ENCODE measurements at places on chromosomes 7 and 10.

DNA sequence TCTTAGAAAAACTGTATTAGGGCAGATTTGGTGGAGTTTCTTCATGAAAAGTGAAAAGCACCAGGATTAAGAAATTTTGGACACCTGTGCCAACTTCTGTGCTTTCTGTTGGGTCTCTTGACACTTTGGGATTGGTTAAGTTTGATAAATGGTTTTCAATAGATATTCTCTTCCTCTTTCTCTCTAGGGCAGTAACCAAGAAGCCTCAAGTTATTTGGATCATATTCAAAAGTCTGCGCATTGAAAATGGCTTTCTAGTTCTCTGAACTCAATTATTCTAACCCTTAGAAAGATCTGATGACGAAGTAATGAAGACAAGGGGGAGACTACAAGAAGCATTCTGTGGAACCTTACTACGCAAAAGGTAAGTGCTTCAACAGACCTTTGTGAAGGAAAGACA, 144.0 kb upstream of the CCDC6 start:
- no peak for DNase-seq

DNA sequence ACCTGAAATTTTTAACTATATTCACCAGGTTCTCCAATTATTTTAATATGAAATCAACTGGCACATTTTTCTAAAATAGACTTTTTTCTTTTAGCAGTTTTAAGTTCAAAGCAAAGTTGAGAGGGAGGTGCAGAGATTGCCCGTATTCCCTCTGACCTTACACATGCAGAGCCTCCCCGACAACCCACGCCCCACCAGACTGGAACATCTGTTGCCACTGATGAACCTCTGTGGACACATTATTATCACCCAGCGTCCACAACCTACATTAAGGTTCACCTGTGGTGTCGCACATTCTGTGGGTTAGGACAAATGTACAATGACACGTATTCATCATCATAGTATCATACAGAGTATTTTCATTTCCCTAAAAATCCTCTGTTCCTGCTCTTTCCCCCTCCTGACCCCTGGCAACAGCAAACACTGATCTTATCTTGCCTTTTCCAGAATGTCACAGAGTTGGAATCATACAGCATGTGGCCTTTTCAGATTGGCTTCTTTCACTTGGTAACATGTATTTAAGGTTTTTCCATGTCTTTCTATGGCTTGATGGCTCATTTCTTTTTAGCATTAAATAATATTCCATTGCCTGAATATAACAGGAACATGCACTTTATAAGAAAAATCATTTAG, 37.1 kb downstream of the COBL start:
- no peak for DNase-seq

DNA sequence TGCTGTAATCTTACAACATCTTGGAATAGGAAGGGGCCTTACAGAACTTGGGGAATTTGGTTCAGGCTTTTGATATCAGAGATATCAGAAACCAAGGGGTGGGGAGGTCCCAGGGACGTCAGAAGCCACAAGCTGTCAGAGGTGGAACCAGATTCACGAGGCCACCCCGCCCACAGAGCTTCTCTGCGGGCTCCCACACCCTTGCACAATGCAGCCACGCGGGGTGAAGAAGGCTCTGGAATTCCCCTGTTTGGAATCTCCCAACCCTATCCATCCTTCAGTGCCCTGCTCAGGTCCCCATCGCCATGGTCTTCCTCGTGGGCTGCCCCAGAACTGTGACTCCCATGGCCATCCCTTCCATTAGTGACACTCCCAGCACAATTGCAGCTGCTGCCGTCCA, 247.1 kb upstream of the SHH start:
- DNase-seq: no peak

- DNase-seq: no peak
Observed at GRCh38 chr7:92797693-92798092, 38.7 kb downstream of the CDK6 start.

DNA sequence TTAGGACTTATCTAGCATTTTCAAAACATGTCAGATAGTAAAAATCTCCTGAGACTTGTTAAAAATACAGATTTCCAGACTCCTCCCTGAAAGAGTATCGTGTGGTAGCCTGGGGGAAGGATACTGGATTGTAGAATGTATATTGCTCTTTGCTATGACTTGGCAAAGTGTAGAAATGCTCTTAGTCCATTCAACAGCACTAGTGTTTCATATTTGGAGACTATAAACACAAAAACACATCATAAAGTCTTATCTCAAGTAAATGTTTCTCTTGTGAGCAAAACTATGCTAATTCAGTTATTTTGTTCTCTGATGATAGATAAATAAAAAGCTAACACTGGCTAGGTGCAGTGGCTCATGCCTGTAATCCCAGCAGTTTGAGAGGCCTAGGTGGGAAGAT, 137.5 kb upstream of the PRPS1L1 start:
- no peak for DNase-seq

DNA sequence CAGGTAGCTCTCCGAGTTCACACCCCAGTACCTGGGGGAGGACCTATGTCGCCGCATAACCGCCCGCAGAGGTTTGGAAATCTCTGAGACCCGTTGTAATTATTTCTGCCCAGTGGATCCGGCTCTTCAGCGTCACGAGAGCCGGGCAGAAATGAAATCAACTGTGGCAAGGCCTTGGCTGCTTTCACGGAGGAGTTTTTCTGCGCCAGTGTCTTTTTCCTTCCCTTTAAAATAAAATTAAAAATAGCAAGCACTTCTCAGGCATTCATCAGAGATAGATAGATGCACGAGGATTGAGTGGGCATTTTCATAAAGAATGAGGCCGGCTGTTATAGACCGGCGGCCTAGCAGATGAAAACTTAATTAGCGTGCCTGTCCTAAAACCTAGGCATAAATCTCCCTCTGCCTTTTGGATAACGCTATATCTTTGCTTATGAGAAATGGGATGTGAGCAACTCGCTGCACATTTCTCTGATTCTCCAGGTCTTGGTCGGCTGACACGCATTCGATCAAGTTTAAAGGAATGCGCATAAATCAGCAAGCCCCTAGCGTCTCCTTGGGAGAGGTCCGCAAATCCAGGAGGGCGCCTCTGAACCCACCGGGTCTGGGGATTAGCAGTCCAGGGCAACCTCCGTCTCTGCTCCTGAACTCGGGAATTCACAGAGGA, 6.4 kb downstream of the HOXA13 start:
- DNase-seq: no peak

DNA sequence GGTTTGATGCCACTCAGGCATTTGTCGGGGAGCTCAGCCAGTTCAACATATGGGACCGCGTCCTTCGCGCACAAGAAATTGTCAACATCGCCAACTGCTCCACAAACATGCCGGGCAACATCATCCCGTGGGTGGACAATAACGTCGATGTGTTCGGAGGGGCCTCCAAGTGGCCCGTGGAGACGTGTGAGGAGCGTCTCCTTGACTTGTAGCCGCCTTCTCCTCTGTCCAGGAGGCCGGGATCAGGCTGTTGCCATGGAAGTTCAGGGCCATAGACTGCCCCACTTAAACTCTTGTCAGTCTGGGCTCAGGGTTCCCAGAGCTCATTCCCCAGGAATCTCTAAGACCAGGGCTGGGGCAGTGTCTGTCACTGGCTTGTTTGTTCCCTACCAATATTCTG, 11.3 kb downstream of the NPTX2 start:
- DNase-seq: no peak

DNA sequence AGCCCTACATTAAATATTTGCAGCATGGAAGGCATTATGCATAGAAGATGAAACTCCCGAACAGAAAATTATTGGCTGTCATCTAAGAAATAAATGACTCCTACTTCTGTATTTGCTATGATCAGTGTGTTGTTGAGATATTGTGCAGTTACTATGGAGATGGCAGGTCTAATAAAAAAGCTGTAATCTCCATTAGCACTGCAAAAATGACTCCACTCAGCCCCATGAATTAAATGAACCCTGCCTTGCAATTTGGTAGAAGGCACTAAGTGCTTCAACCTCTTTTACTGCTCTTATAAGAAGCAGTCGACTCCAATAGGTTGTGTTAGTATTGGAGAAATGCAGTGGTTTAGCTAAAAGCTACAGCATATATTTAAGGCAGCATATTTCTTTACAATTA, 290.0 kb upstream of the PHYHIPL start:
- no peak for DNase-seq

DNA sequence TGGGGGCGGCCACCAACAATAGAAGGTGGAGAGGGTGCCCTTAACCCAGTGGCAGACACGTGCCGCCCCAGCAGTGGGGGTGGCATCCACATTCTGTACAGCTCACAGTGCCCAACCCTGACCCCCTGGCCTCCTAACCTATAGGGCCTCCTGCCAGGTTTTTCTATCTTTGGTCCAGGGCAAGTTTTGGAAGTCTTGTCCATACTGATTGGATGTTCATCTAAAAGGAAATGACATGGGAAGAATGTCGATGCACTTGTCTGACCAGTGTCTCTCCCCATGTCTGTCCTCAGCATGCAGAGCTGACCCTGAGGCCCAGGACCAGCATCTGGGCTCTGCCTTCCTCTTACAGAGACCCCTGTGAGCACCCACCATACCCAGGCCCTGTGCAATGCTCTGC, 32.3 kb upstream of the ANTXRL start:
- DNase-seq: no peak

DNA sequence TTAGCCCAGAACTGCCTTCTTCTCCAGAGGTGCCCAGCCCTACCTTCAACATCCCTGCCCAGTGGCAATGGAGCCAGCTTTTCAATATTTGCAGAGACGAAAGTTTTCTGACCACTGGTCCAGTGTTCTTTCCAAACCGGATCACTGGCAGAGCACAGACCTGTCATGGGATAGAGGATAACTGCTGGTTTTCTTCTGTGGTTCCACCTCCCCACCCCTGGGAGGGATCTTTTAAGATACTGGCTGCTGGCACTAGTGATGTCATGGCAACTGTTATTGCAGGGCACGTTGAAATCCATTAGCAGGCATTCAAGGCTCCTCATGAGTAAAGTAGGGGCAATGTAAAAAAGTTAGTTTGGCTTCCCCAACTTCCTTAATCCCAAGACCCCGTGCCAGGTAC, 387.1 kb downstream of the LRMDA start:
- no peak for DNase-seq

GRCh38 chr7:939843-940242, 14.6 kb downstream of the ADAP1 start:
- no peak for DNase-seq

GRCh38 chr10:7243873-7244272, 167.0 kb downstream of the SFMBT2 start:
- no peak for DNase-seq

DNA sequence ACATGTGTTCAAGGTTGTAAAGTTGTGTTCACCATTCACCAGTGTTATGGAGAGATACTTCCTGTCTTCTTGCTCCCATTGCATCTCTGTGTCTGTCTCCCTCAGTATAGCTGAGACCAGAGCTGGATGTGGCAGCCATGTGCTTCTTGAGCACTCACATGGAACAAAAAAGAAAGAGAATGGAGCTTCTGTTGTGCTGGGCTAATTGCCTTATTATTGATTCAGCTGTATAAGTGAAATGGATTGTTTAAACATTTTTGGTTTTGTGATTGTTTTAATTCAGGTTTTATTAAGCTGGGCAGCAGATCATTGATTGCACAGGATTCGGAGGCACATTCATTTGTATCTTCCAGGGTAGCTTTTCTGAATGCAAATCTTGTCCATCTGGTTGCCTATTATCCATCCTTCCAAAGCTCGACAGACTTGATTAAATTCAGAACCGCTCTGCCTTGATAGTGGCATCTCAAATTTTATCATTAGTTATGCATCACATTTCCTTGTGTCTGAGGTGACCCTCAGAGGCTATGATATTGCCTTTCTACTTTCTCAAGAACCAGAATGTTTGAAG, 119.9 kb downstream of the CCNY start:
- DNase-seq: no peak

GRCh38 chr7:4749363-4749762, 26.1 kb upstream of the AP5Z1 start:
- no peak for DNase-seq

DNA sequence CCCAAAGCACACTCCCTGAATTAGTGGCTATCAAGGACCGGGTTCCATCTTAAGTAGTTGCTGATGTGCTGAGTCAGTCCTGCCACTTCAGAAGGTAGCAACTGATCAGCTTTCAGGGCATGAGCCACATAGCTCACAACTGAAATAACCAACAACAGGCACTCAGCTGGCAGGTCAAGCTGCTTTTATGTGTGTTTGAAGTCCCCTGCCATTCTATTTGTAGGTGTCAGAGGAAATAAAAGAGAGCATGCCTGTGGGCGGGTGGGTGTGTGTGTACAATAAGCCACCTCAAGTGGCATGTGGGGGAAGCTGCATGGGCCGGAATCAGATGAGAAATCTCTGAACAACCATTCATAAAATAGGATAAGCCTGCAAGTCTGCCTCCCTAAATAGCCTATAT, 114.3 kb upstream of the YAE1 start:
- DNase-seq: no peak

- no peak for DNase-seq
Observed at GRCh38 chr10:100746784-100747455, 1.5 kb downstream of the PAX2 start.

- no peak for DNase-seq
Observed at GRCh38 chr7:30791114-30791513, 19.9 kb downstream of the MINDY4 start.

- peak; percentile 24 for DNase-seq
Observed at GRCh38 chr7:73703757-73704639, 15.5 kb downstream of the STX1A start.

GRCh38 chr7:37419496-37419895, 29.2 kb downstream of the ELMO1 start:
- DNase-seq: no peak

DNA sequence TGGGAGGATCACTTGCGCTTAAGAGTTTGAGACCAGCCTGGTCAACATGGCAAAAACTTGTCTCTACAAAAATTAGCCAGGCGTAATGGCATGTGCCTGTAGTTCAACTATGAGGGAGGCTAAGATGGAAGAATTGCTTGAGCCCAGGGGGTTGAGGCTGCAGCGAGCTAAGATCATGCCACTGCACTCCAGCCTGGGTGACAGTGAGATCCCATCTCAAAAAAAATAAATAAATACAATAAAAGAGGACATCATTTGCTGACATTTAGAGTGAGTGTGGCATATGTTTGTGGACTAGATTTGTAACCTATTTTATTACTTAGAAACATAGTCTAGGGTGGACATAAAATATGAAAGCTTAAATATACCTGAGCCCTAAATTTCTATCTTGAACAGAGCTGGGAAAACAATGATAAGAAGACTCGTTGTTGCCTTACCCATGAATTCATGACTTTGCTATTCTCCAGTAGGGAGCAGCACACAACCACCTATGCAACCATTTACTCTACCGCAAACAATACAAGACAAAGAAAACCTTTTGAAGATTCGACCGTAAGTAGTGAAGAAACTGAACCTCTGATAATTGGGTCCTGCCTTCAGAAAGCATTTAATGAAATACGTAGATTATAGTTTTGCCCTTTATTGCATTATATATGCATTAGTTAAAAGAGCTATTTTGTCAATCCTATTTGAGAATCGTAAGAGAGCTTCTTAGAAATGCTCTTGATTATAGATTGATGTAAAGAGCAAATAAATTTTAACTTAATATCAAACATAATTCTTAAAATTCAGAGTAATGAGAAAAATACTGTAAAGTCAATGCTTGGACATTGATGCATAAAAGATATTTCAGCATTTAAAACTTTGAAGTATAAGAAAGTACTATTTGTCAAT, 83.5 kb downstream of the GNAT3 start:
- peak; percentile 78 for DNase-seq

GRCh38 chr7:50690541-50691011, 92.1 kb downstream of the GRB10 start:
- no peak for DNase-seq

Data from NCI-H526 treated with DMSO at 0.1 percent for 48 hours (cell line).